ENCODE measurements at places on chromosomes 3 and 15. TPM values are rescaled to one million over a fixed set of nuclear protein-coding genes. Genes with fewer than 3 reads are reported as not detected.

RPL32 gene
- 1,359 TPM for total RNA-seq

ADAMTS7 gene
- total RNA-seq: 5.5 TPM

SOX2 gene
- 4.3 TPM for total RNA-seq

IL5RA gene
- total RNA-seq: 0.10 TPM

KLHL40 gene
- not detected for total RNA-seq

LRTM1 gene
- not detected for total RNA-seq
